Osteoblast (primary cell): ENCODE measurements at places on chromosomes 2 and 18.
A peak's percentile ranks its signal among the peaks of the same experiment; 100 is the strongest.

DNA sequence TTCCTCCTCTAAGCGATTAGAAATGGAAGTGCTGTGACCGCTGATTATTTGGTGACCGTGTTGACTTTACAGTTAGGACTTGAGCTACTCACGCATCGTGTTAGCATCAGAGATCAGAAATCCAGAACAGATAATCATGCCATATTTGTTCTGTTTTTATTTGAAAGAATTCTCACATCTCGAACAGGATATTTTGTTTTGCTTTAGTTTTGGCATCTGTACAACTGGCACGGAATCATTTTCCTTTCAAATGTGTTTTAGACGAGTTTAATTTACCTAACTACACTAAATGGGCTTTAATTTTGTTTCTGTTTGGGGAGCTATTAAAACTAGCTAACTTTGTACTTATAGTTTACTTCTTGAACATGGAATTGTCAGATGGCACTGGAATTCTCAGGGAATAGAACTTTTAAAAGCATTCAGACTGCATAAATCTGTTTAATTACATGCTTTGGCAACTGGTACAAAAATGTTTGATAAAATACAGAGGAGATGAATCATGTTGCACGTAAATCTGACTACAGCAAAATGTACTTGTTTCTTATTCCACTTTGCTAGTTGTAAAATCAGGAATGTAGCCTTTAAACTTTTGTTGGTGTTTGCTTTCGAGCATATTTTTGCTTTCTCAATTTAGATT lies 1.4 kb downstream of the ITPRID2 start:
- peak; percentile 83 for DNase-seq

DNA sequence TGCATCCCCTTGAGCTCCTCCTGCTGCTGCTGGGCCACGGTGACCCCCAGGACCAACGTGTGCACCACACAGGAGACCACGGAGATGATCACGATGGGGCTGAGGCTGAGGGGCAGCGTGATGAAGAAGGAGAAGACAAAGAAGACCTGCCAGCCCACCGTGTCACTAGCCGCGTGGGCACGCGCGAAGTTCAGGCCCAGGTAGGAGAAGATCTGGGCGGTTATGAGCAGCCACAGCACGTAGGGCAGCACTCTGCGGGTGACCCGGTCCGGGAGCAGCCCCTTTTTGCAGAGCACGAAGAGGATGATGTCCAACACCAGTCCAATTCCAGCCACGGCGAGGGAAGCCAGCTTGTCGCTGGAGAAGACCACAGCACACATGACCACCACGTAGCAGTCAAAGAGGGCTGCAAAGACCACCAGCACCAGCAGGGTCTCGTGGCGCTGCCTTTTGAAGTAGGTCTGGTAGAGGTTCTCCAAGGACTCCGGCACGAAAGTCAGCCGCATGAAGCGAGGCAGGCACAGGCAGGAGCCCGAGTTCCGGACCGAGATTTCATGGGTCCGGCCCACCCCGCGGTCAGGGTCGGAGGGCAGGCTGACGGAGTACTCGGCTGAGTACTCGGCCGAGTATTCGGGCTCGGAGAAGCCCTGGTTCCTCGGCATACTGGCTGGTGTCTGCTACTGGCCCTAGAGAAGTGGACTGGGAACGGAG lies 1.6 kb downstream of the ADCY3 start:
- DNase-seq = no peak

DNA sequence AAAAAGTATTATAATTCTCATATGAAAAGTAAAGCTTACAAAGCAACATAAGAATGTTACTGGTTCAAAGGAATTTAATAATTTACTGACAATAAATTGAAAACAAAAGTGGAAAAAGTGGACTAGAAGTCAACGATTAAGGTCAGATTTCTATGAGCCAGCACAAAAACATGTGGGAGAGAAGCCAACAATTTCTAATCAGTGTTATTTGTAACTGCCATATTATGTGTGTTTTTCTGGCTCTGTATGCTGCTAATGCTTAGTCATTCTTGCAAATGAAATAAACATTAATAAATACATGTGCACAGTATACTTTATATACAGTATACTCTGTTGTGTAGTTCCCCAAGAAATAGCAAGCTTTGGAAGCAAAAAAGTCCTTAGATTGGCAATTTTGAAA lies 301.3 kb upstream of the RGPD4 start:
- no peak for DNase-seq

GRCh38 chr2:111054791-111055691 lies 65.7 kb upstream of the BCL2L11 start:
- DNase-seq = no peak

GRCh38 chr18:22557168-22557941 lies 139.6 kb upstream of the CTAGE1 start:
- peak; percentile 49 for DNase-seq

DNA sequence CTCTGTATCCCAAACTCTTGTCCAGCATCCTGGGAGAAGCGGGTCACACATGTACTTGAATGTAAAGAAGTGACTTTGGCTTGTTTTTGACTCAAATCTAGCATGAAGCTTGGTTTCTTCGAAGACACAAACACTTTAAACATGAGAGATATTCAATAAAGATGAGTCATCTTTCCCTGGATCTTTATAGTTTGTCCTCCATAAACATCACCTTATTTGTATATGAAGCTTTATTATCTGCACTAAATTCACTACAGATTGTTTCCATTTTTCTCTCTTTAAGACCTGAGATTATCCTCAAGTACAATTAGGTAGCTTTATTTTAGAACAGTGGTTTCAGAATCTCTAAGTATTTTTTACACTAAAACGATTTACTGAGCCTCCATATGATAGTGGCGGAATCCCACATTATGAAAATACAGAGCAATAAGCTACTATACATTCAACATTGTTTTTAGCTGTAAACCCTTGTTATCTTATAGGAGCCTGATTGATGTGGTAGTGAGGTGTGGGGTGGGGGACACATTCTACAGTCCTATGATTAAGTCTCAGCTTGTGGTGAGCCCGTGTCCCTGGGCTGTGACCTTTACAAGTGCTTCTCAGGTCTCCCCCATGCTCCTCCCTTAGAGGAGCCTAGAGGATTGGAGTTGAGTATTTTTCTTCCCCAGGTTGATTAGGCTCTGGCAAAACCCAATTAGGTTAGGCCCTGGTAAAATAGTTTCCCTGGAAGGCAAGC lies 79.6 kb upstream of the RAPGEF4 start:
- peak; percentile 26 for DNase-seq
